Mesendoderm (in vitro differentiated cells): ENCODE measurements at places on chromosomes 7 and 10.

GRCh38 chr10:86715836-86716235 is 40.6 kb upstream of the BMPR1A start:
- DNase-seq = no peak

DNA sequence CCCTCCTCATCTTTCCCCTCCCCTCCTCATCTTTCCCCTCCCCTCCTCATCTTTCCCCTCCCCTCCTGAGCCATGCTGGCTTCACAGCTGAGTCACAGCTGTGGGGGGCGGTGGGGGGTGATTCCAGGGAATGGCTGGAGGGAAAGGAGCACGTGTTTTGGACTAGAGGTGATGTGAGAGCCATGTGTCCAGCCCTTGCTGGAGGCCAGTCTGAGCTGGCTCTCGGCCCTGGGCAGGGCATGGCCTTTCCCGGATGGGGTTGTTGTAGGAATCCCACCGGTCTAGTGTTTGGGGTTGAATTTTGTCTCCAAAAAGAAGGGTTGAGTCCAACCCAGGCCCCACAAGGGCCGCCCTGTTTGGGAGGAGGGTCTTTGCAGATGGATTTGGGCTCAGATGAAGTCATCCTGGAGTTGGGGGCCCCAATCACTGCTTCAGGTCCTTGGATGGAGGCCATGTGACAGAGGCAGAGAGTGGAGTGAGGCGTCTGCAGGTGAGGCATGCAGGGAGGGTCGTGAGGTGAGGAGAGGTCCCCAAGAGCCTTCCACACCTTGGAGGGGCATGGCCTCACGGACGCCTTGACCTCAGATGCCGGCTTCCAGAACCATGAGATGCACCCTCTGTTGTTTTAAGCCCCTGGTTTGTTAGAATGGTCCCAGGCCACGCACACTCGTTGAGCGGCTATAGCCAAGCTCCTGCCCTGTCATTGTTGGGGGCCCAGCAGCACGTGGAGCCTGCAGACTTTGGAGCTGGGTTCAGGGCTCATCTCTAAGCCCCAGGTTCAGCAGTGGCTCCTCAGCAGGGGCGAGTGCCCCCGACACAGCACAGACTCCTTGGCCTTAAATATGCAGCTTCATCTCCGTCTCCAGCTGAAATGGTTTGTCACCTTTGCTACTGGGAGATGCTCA is 101.6 kb downstream of the DNAJB6 start:
- DNase-seq = no peak

GRCh38 chr7:32216759-32217158 is 146.6 kb upstream of the PDE1C start:
- DNase-seq = no peak

- no peak for DNase-seq
These were observed 156.6 kb upstream of the IMMP2L start for GRCh38 chr7:111718886-111719285.

GRCh38 chr10:99740933-99741559 is 9.0 kb downstream of the CUTC start:
- DNase-seq = no peak

DNA sequence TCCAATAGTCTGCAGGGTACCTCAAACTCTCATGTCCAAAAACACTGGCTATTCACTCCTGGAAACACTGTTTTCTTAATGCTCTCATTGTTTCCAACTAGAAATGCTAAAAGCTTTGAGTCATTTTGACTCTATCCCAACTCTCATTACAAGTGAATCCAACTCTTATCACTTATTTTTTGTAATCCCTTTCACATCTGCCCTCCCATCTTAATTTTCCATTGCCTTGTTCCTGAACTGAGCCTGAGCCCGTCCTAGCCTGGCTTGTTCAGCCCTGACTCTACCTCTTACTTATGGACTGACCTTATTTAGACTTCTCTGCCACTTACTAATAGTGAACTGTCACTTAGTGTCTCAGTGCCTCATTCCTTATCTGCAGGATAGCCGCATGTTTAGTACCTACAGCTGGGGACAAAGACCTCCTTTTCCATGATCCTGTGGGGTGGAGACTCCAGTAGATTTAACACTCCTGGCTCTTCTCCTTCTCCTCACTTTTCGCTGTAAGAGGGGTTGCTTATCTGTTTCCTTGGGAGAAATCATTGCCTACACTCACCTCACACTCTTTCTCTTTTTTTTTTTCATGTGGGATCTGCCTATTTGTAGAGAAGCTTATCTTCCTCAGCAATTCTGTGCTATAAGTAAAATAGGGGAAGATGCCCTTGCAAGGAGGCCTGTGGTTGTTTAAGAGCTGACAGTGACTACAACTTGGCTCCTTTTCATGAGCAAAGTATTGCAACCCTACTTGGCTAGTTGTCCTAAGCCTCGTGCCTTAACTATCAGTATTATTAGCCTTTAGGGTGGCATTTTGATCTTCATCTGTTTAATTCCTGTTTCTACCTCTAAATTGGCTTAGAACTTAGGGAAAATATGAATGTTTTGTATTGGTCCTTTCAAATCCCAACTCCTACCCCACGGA is 56.4 kb downstream of the SLC16A12 start:
- DNase-seq = peak; percentile 41

DNA sequence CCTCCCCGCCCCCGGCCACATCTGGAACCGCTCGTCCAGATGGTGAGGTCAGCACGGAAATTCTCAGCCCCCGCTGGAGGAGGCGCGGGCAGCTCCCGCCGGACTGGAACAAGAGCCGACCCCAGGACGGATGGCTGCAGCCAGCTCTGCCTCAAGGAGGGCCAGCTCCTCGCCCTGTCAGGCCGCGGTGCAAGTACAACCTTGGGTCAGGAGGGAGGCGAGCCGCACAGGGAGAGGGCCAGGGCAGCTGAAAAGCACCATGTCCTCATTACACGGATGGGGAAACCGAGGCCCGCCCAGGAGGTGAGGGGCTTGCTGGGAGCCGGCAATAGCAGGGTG is 3.8 kb upstream of the GRIFIN start:
- no peak for DNase-seq

DNA sequence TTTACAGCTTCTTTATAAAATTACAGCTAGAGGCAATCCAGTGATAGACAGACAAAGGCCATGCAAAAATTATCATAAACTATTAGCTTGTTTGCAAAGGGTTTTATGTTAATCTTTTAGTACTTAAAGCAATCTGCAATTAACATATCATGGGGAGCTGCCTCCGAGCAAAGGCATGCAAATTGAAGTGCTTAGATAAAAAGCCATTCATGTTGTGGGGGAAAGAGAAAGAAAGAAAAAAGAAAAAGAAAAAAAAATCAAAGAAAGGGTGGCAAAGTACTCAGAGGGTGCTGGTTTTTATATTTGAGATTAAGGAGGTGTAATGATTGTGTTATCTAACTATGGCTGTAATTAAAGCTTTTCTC is 799.5 kb downstream of the LRMDA start:
- peak; percentile 89 for DNase-seq

GRCh38 chr7:25429731-25430130 is 201.4 kb upstream of the NPVF start:
- DNase-seq = no peak

GRCh38 chr7:49852619-49853462 is 79.4 kb downstream of the VWC2 start:
- peak; percentile 85 for DNase-seq

DNA sequence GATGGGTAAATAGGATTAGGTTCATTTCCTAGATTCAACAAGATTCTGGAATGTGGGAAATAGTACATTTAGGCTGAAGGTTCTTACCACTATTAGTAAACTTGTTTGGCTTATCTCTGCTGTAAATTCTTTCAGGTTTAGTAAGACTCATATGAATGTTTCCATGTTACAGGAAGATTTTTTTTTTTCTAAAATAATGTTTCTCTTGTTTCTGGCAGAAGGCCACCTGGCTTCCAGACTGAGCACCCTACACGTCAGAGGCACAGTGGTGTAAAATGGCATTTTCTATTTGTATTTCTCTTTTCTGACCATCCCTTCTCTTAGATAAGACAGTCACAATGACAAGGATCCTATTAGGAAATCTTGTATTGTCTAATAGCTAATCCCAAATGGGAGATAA is 22.7 kb upstream of the AASS start:
- DNase-seq = no peak

DNA sequence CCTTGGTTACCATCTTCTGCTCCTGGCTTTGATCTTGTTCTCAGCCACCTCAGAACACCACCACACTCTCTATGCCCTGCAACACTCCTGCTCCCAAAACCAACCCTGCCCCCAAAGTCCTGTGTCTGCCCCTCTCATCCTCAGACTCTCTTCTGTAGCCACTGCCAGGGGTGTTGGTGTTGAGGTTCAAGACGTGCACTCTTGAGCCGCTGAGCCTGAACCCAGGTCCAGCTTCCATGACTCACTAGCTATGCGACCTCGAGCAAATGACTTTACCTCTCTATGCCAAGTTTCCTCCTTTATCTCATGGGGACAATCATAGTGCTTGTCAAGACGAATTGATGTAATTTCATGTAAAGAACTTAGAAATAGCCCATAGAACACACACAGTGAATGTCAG is 840 bp upstream of the ATP6V0A4 start:
- no peak for DNase-seq

GRCh38 chr10:61837755-61838171 is 63.7 kb upstream of the ARID5B start:
- DNase-seq = peak; percentile 37

GRCh38 chr10:61971003-61971325 is 69.5 kb downstream of the ARID5B start:
- DNase-seq = no peak

- no peak for DNase-seq
These were observed 437.6 kb upstream of the ZMIZ1 start for GRCh38 chr10:78630944-78631838.

GRCh38 chr10:98956576-98957260 is 278.9 kb downstream of the HPSE2 start:
- DNase-seq = no peak

DNA sequence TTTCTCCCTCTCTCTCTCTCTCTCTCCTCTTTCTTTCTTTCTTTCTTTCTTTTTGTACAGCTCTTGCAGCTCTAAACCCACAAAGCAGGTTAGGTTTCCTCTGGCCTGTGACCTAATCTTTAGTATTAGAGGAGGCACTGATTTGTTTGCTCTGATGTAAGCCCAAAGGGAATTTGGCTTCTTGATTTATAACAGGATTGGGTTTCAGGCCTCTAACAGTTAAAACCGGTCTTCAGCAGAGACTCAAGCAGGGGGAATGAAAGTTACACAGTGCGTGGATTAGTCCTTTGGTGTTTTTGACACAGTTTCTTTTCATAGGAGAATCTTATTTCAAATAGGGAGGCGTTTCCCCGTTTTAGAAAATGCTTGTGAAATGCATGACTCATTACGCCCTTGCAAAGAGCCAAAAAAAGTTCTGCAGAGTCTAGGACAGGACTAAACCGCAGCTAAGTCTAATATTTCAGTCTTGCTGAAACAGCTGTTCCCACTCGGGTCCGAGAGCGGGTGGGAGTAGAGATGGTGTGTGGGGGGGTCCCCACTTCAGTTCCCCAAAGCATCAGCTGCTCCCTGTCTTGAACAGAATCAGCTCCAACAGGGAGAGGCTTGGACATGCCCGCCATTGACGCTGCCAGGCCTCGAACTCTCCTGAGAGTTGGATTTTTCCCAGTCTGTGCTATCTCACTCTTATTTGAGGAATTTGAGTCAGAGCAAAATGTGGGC is 296.5 kb upstream of the PITRM1 start:
- peak; percentile 55 for DNase-seq

- no peak for DNase-seq
These were observed 136.6 kb downstream of the REEP3 start for GRCh38 chr10:63657761-63658160.

- no peak for DNase-seq
These were observed 278.5 kb downstream of the DNAJB6 start for GRCh38 chr7:157615101-157615817.

GRCh38 chr10:13674645-13675588 is 88.2 kb downstream of the PRPF18 start:
- DNase-seq = peak; percentile 70

DNA sequence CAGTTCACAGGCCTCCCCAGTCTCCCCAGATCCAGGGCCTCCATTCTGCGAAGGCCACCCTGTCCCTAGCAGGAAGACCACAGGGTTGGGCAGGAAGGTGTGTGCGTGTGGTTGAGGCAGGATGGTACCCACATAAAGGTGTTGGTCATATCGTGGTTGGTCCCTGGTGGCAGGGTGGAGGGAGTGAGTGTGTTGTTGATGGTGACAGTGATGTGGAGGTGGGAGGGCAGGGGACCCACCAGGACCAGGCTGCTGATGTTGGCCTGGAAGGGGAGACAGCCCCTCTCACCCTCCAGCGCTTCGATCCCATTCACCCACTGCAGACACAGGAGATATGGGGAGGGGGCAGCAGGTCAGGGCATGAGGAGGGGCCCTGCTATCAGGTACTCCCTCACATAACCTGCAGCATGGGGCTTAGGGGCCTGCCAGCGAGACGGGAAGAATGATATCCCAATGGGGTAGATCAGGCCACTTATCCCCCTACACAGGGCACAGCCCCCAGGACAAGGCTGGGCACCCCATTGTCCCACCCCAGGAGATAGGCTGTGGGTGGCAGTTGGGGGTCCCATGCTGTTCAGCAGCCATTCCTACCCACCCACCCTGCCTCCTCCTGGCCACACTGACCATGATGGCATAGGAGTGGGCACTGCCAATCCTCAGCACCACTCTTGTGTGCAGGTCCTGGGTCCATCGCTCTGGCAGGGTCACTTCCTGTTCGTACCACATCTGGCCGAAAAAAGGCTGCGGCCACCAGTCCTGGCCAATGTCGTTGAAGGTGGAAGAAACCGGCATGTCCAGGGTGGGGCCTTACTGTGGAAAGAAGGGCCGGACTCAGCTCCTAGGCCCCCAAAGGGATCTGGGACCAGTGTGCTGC is 69.0 kb upstream of the ZNF479 start:
- no peak for DNase-seq

- no peak for DNase-seq
These were observed 358.1 kb upstream of the ZNF32 start for GRCh38 chr10:44006771-44007170.

GRCh38 chr10:62230344-62231121 is 38.1 kb downstream of the RTKN2 start:
- DNase-seq = no peak

DNA sequence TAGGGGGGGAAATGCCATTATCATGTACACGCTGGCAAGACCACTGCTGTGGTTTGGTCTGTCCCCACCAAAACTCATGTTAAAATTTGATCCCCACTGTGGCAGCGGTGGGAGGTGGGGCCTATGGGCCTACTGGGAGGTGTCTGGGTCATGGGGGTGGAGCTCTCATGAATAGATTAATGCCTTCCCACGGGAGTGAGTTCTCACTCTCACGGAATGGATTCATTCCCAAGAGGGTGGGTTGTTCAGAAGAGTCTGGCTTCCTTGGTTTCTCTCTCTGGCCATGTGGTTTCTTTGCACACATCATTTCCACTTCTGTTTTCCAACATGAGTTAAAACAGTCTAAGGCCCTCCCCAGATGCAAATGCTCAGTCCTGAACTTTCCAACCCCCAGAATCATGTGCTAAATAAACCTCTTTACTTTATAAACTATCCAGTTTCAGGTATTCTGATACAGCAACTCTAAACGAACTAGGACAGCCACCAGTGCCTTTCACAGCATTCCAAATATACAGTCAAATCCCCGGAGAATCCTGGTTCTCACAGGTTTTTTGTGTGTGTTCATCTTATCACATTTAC is 44.3 kb downstream of the SMURF1 start:
- DNase-seq = peak; percentile 47

- no peak for DNase-seq
These were observed 19.9 kb upstream of the ZNF138 start for GRCh38 chr7:64774204-64774842.

GRCh38 chr7:36232971-36233550 is 80.0 kb downstream of the EEPD1 start:
- no peak for DNase-seq

- DNase-seq = peak; percentile 57
These were observed 48.0 kb upstream of the INHBA start for GRCh38 chr7:41750661-41751540.
